ENCODE measurements at places on chromosomes 16 and 17. TPM values are rescaled to one million over a fixed set of nuclear protein-coding genes. Genes with fewer than 3 reads are reported as not detected.

Gene SLC47A1
- total RNA-seq, result 22.3 TPM

Gene GPR179
- not detected for total RNA-seq

Gene SHISA6
- not detected for total RNA-seq

Gene DHRS7C
- not detected for total RNA-seq

Gene SLFN12
- total RNA-seq, result not detected

Gene RCVRN
- total RNA-seq, result not detected

Gene GP1BA
- not detected for total RNA-seq

Gene TLCD2
- 1.4 TPM for total RNA-seq

Gene MAP2K3
- 123 TPM for total RNA-seq

Gene IGSF6
- not detected for total RNA-seq

Gene HEXD
- total RNA-seq, result 13.3 TPM

Gene TAT
- total RNA-seq, result 0.04 TPM

Gene SLC6A2
- not detected for total RNA-seq

Gene DHX58
- total RNA-seq, result 0.66 TPM

Gene KRT9
- not detected for total RNA-seq

Gene ZNF785
- not detected for total RNA-seq

Gene MPP3
- 16.2 TPM for total RNA-seq

Gene TRAPPC2L
- total RNA-seq, result 93.2 TPM

Gene RNF112
- 0.92 TPM for total RNA-seq

Gene TBC1D3B
- 2.9 TPM for total RNA-seq
